ENCODE measurements at places on chromosomes 6 and 20.
A peak's percentile ranks its signal among the peaks of the same experiment; 100 is the strongest.

GRCh38 chr20:2585811-2586210, 49.4 kb downstream of the TMC2 start:
- no peak for DNase-seq

- DNase-seq = no peak
Measured at GRCh38 chr6:37785663-37786270, 33.8 kb upstream of the ZFAND3 start.

DNA sequence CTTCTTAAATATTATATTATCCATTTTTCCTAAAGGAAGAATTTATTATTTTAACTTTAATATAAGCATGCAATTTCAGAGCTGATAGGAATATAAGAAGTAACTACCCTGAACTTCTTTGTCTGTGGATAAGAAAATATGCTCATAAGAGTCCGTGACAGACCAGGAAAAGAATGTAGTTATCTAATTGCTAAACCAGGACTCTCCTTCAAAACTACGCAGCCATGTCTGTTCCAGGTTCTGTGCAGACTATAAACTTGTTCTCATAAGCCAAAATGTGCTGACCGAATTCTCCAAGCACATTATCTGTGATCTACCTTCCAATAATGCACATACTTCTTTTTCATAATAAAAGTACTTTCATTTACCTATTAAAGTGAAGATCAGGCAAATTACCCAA, 116.5 kb downstream of the TRDN start:
- DNase-seq = no peak

DNA sequence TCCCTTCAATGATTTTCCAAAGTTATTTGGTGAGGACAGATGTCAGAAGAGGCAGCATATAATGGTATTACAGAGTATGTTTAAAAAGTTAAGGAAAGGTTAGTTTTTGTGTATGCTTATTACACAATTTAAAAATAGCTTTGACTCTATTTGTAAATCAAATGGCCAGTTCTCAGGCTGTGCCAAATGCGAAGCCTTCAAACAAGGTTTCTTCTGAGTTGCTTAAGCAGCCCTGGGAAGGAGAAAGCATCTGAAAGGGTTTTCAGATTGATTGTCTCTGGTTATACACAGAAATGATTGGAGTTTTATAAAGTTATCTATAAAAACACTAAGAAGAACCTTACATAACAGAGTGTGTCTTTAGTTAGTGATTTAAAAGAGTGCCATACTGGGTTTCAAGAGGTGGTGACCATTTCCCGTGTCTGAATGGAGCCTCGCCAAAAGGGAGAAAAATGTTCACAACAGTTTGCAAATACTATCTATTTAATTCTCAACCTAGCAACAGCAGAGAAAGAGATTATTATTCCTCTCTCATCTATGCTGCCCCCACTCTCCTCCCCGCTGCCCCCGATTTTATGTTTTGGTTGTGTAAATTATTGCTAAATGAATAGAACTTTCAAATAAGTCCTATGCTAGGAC, 16.7 kb downstream of the CD109 start:
- DNase-seq = no peak

- no peak for DNase-seq
Measured at GRCh38 chr20:9329355-9330101, 184.9 kb upstream of the LAMP5 start.

DNA sequence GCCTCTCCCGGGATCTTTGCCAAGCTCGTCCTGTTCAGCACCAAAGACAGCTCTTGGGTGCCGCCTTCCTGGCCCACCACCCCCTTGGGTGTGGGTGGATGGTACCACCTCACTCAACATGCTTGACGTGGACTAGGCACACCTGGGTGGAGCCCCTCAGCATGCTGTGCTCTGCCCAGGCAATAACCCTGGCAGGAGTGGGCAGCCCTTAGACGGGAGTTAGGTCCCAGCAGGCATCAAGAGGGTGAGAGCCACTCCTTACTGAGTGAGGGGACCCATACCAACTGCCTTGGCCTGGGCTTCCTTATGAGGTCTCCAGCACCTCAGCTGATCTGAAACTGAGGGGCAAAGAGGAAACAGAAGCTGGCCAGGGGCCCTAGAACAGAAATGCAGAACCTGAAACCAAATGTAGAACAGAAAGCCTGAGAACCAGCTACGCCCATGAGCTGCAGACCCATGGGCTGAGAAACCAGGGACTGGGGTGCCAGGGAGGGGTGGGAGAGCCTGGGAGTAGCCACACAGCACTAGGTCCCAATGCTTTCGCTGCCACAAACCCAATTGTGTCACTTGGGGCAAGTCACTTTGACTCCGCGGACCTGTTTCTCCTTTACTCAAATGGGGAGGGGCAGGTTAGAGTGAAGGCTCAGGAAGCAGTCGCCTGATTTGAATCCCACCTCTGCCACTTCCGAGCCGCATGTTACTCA, 2.0 kb downstream of the FGD2 start:
- no peak for DNase-seq

GRCh38 chr6:13234130-13234529, 94.2 kb downstream of the TBC1D7 start:
- DNase-seq = no peak

GRCh38 chr20:58106143-58106750, 122.2 kb downstream of the ANKRD60 start:
- DNase-seq = no peak

DNA sequence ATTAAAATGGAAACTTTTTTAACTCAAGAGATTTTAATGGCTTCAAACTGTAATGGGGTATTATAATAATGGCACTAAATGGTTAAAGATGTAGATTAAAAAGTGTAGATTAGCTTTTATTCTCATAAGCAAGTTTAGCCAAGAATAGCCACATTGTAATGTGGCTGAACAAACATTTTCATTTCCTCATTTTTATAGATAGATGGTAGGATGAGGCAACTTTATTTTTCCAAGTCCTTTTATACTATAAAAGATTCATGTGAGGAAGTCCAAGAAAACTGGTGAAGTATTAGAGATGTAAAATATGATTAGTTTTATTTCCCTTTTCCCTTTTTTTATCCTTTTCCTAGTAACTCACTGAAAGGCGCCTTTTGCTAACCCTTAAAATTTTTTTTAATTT, 88.8 kb downstream of the ATRN start:
- no peak for DNase-seq

GRCh38 chr20:57261457-57262251, 4.8 kb downstream of the BMP7 start:
- no peak for DNase-seq

GRCh38 chr20:45497971-45498494, 17.4 kb downstream of the SPINT3 start:
- DNase-seq = no peak

- no peak for DNase-seq
Measured at GRCh38 chr6:31651602-31652191, 764 bp downstream of the BAG6 start.

- DNase-seq = no peak
Measured at GRCh38 chr6:27061235-27061993, 186.1 kb upstream of the PRSS16 start.

DNA sequence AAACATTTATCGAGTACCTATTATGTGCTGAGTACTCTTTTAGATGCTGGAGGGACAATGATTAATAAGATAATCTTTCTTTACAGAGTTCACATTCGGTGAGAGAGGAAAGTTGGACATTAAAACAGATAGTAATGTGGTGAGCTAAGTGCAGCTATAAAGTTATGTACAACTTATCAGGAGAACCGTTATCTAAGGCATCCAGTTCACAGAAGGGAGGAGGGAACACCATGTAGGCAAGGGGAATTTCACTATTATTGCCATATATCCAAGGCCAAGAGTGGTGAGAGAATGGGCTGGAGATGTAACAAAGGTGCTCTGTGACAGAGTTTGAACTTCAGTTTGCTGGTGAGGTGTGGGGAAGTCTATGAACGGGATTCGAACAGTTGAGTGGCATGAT, 105.8 kb downstream of the CARMIL1 start:
- no peak for DNase-seq

DNA sequence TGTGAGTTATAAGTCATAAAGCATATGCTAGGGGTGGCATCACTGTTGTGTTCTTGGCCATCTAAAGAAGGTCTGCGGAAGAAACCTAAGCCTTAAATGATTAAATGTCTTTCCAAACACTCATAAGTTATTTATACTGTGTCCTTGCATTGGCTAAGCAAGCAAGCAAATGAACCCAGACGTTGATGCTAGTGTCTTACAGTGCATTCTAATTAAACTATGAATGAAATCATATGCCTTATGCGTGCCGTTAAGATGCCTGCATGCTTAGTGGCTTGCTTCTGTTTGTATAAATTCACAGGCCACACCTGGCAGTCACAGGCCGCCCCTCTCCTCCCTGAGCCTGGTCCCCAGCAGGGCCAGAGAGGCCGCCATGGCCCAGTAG, 49.9 kb downstream of the RIN2 start:
- DNase-seq = no peak

GRCh38 chr6:110484321-110484720, 7.9 kb upstream of the SLC22A16 start:
- no peak for DNase-seq

- no peak for DNase-seq
Measured at GRCh38 chr6:136250686-136251008, 536 bp upstream of the MTFR2 start.

GRCh38 chr6:164097551-164098398, 683.3 kb downstream of the QKI start:
- DNase-seq = no peak

GRCh38 chr6:31178143-31179041, 7.9 kb upstream of the POU5F1 start:
- no peak for DNase-seq

- DNase-seq = no peak
Measured at GRCh38 chr20:48728042-48728825, 99.6 kb downstream of the PREX1 start.

- peak; percentile 35 for DNase-seq
Measured at GRCh38 chr6:36360241-36361054, 23.8 kb upstream of the BNIP5 start.

DNA sequence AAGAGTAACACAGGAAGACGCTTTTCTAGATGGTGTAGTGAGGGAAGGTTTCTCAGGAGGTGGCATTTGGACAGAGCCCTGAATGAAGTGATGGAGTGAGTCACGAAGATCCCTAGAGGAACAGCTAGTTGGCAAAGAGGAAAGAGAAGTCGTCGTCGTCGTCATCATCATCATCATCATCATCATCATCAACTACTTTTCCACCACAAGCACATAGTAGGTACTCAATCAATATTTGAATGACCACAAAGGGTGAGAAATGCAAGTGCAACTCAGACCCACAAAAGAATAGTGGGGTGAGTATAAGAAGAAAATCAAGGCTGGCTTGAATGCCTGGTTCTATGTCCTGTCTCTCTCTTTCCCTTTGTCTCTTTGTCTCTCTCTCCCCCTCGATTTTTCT, 28.3 kb upstream of the OCSTAMP start:
- DNase-seq = no peak

- DNase-seq = no peak
Measured at GRCh38 chr20:57851796-57852195, 142.0 kb upstream of the PMEPA1 start.

GRCh38 chr6:129453073-129453472, 256.9 kb downstream of the ARHGAP18 start:
- DNase-seq = no peak

- no peak for DNase-seq
Measured at GRCh38 chr6:42440778-42441696, 10.7 kb downstream of the TRERF1 start.

GRCh38 chr6:44291841-44292240, 21.3 kb downstream of the AARS2 start:
- DNase-seq = no peak

GRCh38 chr20:48234951-48235350, 449.7 kb upstream of the SULF2 start:
- no peak for DNase-seq

DNA sequence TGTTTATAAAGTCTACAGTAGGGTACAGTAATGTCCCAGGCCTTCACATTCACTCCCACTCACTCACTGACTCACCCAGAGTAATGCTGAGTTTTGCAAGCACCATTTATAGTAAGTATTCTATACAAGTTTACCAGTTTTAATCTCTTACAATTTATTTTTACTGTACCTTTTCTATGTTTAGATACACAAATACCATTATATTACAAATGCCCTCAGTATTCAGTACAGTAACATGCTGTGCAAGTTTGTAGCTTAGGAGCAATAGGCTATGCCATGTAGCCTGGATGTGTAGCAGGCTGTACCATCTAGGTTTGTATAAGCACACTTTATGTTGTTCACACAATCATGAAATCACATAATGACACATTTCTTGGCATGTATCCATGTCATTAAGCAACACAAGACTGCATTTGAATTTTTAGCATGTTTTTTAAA, 673.6 kb downstream of the CD109 start:
- DNase-seq = no peak

DNA sequence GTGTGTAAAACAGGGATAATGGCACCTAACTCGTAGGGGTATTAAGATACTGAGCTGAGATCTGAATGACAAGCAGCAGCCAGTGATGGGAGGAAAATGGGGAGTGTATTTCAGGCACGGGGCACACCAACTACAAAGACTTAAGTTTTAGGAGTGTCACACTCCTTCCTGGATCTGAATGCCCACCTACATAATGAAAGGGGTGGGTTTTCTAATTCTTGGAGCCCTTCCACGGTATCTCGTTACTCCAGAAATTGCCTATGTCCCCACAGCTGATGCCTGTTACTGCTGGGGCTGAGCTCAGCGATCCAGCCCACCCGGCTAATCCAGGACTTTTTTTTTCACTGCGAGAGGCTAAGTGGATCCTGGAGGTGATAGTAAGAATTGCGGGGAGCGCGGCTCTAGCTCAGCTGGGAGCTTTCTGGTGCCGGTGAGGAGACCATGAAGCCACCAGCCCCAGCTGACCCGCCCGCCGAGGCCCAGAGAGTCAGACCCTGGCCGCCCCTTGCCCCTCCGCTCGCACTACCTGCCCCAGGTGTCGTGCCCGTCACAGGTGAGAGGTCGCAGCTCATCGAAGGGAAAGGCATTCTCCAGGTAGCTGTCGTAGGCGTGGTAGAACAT, 727 bp downstream of the EDEM2 start:
- no peak for DNase-seq

DNA sequence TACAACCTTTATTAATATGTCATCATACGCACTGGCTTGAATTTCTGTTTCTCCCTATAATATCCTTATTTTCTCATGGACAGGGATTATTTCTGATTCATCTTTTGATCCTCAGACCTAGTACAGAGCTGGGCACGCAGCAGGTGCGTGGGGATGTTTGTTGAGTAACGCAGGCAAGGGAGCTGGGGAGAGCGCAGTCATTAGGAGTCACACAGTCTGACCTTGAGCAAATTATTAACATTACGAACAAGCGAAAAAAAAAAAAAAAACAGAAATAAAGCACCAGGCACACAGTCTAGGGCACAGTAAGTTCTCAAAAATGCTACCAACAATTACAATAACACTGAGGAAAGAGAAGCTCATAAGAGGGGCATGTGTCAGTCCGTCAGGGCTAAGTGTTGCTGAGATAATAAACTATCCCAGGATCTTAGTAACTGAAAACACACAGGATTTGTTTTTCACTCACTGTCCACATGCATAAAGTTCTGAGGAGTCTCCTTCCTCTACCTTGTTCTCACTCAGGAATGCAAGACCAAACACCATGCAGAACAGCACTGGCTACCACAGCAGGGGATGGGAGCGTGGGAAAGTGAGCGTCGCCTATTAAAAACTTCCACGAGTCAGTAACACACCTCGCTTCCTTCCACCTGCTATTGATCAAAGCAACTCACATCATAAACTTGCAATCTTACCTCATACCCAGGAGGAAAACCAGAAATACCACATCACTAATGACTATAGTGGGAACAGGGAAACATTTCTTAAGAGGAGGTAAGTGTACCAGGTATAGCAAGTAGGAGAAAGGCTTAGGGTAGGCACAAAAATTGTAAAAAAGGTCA, 56.9 kb downstream of the PDE10A start:
- no peak for DNase-seq

GRCh38 chr6:96576221-96576620, 13.3 kb downstream of the FHL5 start:
- no peak for DNase-seq
